ENCODE measurements at places on chromosomes 1 and 21. TPM values are rescaled to one million over a fixed set of nuclear protein-coding genes. Genes with fewer than 3 reads are reported as not detected.

The CDCA8 gene
- 7.7 TPM for total RNA-seq

DNA sequence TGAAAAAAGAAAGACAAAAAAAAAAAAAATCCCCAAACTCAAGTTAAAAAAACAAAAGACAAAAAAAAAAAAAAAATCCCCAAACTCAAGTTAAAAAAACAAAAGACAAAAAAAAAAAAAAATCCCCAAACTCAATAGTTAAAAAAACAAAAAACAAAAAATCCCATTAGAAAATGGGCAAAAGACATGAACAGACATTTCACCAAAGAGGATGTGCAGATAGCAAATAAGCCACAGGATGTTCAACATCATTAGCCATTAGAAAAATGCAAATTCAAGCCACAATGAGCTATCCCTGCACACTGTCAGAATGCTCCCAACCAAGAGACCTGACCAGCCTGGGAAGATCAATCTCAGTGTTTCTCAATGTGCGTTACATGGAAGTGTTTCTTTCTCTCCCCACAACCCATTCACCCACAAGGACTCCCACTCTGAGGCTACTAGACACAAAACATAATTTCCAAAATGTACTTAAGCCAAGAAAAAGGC lies 33.9 kb downstream of the MRAP start:
- no peak for DNase-seq

- no peak for DNase-seq
These were observed 22.6 kb downstream of the KCNK1 start for GRCh38 chr1:233636503-233636877.

- DNase-seq, result no peak
These were observed 147.4 kb downstream of the TENT5C start for GRCh38 chr1:117753232-117753631.

- DNase-seq, result no peak
These were observed 1.8 kb downstream of the NHLH2 start for GRCh38 chr1:115839029-115839678.

GRCh38 chr1:10638559-10639005 lies 157.9 kb downstream of the CASZ1 start:
- no peak for DNase-seq

GRCh38 chr1:234302354-234302962 lies 70.8 kb upstream of the COA6 start:
- no peak for DNase-seq

DNA sequence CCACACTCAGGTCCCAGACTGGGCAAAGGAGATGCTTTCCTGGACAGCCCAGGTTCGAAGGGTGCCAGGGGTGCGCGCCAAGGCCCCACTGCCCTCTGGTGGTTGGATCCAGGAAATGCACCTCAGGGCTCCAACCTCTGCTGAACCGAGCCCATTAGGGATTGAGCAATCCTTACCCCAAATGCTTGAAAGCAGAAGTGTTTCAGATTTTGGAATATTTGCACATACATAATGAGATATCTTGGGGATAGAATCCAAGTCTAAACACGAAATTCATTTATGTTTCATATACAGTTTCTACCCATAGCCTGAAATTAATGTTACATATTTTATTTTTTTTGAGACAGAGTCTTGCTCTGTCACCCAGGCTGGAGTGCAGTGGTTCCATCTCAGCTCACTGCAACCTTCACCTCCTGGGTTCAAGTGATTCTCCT lies 57.4 kb downstream of the SLC9A1 start:
- peak; percentile 70 for DNase-seq

DNA sequence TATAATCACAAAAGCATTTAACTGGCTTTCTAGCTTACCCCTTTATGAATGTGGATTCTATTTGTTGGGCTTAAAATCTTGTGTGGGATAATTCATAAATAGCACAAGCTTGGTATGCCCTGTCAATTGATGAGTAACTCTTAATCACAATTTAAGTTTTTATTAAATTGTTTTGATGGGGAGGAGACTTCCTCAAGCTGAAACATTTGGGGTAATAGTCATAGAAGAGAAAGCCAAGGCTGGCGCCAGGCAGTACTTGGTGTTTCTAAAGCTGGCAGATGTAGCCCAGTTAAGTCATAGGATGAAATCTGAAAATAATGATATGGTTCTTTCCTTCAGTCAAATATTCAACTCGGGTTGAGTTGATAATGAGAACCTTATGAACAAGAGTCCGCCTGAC lies 167.2 kb downstream of the FMN2 start:
- no peak for DNase-seq

The HES2 gene
- total RNA-seq, result not detected

The NOC2L gene
- 292 TPM for total RNA-seq

GRCh38 chr1:22557341-22557950 lies 5.8 kb upstream of the EPHA8 start:
- no peak for DNase-seq

The PLPPR5 gene
- not detected for total RNA-seq

The NPR1 gene
- 0.16 TPM for total RNA-seq

- DNase-seq, result no peak
These were observed 127.5 kb downstream of the RHOU start for GRCh38 chr1:228862542-228863505.

GRCh38 chr1:207239874-207240273 lies 81.6 kb upstream of the CD55 start:
- DNase-seq, result no peak

The NCAM2 gene
- not detected for total RNA-seq

The RUNX3 gene
- 264 TPM for total RNA-seq

The MSH4 gene
- 0.28 TPM for total RNA-seq

- DNase-seq, result no peak
These were observed 23.2 kb upstream of the CNIH3 start for GRCh38 chr1:224592636-224593582.

GRCh38 chr1:200666309-200666708 lies 3.4 kb downstream of the DDX59 start:
- no peak for DNase-seq

GRCh38 chr1:204084247-204084772 lies 11.4 kb downstream of the SOX13 start:
- no peak for DNase-seq

GRCh38 chr1:112239683-112240330 lies 156.2 kb upstream of the CTTNBP2NL start:
- DNase-seq, result no peak

- DNase-seq, result no peak
These were observed 31.6 kb upstream of the UBE2U start for GRCh38 chr1:64171797-64172281.

DNA sequence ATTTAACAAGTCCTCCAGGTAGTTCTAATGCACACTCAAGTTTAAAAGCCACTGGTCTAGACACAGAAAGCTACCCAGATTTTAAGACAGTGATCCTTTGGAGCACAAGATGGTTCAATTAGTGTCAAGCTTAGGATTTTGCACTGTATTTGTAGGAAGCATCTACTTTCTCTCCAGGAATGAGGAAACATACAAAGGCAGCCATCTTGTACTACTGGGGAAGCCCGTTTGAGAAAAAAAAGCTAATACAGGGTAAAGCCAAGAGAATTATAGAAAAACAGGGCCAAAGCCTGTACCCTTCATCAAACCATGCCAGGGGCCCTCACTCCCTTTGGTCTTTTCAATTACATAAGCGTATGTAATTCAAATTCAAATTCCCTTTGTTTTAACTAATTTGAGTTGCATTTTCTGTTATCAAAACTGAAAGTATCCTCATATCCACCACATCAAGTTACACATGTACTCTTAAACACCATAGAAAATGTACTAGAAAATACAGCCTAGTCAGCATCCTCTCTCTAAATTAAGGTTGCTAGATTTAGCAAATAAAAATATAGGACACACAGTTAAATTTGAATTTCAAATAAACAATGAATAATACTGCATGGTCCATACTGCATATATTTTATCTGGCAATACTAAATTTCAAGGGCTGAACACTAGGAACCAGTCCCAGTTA lies 17.4 kb downstream of the PIK3R3 start:
- no peak for DNase-seq

DNA sequence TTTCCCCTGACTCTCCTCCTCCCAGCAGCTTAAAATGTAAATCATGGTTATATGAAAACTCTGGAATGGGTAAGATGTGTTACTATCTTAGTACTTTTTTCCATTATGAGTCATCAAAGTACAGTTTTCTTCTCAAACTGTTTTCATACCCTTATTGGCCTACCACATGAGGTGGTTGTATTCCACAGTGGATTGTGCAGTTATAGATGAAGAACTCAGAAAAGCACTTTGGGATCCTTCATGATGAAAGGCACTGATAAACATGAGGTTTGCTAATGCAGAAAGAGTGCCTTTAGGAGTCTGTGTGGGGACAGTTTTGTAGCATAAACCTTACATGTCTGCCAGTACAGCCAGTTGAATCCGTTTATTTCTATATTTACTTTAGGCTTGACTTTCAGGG lies 32.0 kb upstream of the MYOCOS start:
- DNase-seq, result no peak

The SLC44A3 gene
- not detected for total RNA-seq

GRCh38 chr1:4034318-4034887 lies 134.3 kb upstream of the C1orf174 start:
- no peak for DNase-seq

The DENND1B gene
- 7.7 TPM for total RNA-seq

DNA sequence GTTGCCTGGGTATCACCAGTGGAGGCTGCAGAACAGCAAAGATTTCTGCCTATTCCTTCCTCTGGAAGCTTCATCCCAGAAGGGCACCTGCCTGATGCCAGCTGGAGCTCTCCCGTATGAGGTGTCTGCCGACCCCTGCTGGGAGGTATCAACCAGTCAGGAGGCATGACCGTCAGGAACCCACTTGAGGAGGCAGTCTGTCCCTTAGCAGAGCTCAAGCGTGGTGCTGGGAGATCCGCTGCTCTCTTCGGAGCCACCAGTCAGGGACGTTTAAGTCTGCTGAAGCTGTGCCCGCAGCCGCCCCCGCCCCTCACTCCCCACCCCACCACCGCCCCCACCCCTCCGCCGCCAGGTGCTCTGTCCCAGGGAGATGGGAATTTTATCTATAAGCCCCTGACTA lies 23.1 kb upstream of the HFM1 start:
- DNase-seq, result no peak

The GPR25 gene
- not detected for total RNA-seq

- DNase-seq, result no peak
These were observed 43.2 kb upstream of the KCTD3 start for GRCh38 chr1:215523906-215524305.

The VASH2 gene
- total RNA-seq, result 0.20 TPM

The SLFNL1 gene
- 0.05 TPM for total RNA-seq

GRCh38 chr21:41783476-41784180 lies 16.8 kb upstream of the RIPK4 start:
- DNase-seq, result no peak

GRCh38 chr1:70093250-70093975 lies 112.0 kb downstream of the LRRC40 start:
- DNase-seq, result no peak

DNA sequence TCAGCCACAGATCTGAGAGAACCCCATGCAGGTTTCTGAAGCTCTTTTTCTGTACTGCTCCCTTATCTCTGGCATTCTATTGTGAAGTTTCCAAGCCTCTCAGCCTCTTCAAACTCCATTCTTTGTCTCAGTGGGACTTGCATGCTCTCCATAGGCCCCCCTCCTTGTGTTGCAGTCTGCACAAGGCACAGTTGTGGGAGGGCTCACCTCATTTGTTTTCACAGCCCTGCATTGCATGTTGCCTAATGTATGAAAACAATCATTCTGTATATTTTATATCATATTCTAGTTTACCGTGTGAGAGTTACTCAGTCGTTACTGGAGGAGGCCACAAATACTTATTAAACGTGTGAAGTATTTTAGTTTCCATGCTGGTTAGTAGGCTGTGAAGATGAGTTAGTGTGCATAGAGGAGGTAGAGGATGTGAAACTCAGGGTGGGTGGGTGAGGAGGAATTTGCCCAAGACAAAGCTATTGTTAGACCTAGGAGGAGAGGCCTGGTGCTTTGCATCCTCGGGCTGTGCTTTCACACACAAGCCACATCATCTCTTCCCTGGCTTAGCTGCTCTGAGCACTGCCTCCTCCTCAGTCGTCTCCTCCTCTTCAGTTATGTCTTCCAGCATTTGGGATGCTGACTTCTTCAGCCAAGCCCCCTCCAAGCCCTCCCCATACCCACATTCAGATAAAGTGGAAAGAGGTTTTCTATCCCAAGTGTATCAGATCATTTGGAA lies 7.8 kb upstream of the CHI3L2 start:
- DNase-seq, result no peak

DNA sequence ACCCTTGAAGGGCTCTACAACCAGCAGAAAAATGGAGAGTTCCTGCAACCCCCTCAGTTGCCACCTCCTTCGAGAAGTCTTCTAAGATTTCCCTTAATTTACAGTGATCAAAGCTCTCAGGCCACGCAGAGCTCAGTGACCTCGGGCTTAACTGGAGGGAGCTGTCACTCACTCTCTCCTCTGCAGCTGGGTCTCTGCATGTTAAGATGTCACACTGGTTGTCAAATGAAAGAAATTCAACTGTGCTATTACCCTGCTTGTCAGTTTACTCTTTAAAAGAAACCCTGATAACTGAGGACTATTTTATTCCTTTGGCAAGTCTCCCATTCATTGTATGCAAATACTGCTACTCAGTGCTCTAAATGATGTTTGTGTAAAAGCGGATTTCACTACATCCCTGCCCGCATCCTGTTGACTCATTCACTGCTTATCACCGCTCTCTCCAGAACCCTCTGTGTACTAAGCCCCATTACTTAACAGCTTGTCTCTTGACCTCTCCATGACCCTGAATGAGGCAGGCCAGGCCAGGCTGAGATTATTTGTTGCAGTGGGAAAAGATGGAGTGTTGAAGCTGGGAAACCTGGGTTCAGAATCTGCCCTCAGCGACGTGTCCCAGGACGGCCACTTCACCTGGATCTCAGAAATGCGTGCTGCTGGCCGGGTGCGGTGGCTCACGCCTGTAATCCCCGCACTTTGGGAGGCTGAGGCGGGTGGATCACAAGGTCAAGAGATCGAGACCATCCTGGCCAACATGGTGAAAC lies 13.7 kb downstream of the DHRS3 start:
- peak; percentile 58 for DNase-seq

The UTP25 gene
- total RNA-seq, result 18.6 TPM

DNA sequence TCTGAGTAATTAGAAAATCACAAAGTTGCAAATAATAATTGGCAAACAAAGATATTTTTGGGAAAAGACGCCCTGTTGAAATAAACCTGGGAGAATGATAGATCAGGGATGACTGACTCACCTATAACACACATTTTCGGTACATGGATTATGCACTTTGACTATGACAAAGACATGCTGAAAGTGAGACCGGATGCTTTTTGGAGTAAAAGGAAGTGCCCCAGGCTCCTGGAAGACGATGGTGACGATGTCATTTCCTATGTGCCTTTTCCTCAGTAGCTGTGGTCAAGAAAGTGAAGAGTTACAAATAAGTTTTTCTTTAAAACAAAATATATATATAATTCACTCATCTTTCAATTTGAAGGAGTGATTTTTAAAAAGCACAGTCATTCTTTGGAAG lies 158.7 kb downstream of the SIPA1L2 start:
- no peak for DNase-seq

DNA sequence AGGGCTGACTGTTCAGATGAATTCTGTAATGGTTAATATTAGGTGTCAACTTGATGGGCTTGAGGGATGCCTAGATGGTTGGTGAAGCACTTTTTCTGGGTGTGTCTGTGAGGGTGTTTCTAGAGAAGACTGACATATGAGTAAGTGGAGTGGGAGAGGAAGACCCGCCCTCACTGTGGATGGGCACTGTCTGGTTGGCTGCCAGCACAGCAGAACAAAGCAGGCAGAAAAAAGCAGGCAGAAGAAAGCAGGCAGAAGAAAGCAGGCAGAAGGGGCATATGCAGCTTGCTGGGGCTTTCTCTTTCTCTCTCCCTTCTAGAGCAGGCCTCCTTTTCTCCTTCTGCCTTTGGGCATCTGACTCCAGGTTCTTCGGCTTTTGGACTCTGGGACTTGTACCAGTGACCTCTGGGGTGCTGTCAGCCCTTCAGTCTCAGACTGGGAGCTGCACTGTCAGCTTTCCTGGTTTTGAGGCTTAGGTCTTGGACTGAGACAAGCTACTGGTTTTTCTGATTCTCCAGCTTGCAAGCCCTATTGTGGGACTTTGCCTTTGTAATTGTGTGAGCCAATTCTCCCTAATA lies 42.9 kb upstream of the CD2 start:
- DNase-seq, result no peak

Measured in activated T-cell treated with anti-CD3 and anti-CD28 coated beads, Interleukin-2, amount 50 U/mL, for 4 hours (primary cell).